ENCODE measurements at places on chromosomes 1 and 21.

DNA sequence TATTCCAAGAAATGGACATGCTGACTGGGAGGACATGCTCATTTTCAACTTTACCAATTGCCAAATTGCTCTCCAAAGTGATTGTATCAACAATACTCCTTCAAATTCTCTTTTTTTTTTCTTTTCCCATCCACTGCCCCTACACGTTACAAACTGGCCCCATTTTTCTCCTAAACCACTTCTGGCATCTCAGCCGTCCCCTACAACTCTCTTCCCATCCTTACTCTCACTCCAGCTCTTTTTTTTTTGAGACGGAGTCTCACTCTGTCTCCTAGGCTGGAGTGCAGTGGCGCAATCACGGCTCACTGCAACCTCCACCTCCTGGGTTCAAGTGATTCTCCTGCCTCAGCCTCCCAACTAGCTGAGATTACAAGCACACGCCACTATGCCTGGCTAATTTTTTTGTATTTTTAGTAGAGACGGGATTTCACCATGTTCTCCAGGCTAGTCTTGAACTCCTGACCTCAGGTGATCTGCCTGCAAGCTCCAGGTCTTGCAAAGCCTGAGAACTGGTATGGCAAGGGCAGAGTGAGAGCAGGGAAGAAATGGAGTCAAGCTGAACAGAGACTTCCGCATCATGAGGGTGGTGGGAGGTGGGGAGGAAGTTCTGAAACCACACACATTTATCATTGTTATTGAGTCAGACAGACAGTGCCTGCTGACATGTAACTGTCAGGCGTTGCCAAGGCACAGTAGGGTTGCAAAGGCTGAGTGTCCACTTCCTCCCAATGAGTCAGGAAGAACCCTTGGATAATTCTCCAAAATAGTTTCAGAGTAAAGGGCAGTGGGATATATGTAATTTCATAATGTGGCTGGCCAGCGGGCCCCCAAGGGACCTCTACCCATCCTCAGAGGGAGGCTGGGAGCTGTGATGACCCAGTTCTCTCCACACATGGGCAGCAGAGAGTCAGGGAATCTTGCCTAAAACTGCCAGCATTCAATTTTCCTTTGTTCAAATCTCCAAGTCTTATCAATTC is 17.4 kb downstream of the CELA3A start:
- no peak for DNase-seq

GRCh38 chr1:1013105-1013921 is at the start of gene ISG15:
Gene ISG15 (plus strand): TSS chr1:1013497. CDS start chr1:1013574, 77 bp downstream.
- peak; percentile 80 for DNase-seq

DNA sequence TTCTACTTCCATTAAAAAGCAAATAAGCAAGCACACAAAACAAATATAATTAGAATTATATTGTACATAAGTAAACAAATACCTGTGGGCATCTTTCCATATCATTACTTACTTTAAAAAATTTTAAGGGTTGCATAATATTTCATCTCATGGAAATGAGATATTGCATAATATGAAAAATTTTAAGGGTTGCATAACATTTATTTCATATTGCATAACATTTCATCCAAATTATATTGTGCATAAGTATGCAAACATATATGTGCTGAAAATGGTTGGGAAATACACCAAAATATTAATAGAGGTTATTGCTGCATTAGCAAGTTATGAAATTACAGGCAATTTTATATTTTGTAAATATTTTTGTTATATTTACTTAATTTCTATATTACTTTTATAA is 213.7 kb downstream of the KCNH1 start:
- DNase-seq = no peak

DNA sequence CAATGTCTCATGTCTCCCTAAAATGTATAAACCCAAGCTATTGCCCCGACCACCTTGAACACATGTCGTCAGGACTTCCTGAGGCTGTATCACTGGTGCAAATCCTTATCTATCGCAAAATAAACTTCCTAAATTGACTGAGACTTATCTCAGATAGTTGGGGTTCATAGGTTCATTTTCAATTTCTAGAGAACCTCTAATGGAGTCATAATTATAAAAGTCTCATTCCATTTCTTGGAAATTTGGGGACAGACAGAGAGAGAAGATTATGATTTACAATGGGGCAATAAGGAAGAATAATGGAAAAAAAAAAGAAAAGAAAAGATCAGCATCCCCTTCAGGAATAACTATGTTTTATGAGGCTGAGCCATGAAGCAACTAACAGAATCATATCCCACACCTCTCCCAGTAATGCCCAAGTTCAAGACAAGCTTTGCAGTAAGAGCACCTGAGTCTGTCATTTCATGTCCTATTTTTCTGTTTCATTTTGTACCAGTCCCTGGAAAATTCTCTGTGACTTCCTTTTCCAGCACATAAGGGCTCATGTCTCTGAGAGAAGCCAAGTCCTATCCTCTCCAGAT is 70.0 kb upstream of the ETS2 start:
- DNase-seq = no peak

GRCh38 chr1:86648255-86648654 is 56.1 kb upstream of the SH3GLB1 start:
- DNase-seq = no peak

All from forelimb muscle (tissue), 1 donor.